PC-3 (cell line): ENCODE measurements at places on chromosomes 16 and 17. TPM values are rescaled to one million over a fixed set of nuclear protein-coding genes. Genes with fewer than 3 reads are reported as not detected.

Gene ADAP2
- total RNA-seq = 0.86 and 2.5 TPM in 2 replicates

Gene ASPA
- total RNA-seq = not detected in 2 replicates

Gene TLK2
- total RNA-seq = 40.5 and 60.3 TPM in 2 replicates

Gene KRTAP3-2
- not detected in 2 replicates for total RNA-seq

Gene NKIRAS2
- total RNA-seq = 39.4 and 46.6 TPM in 2 replicates

Gene DLG4
- total RNA-seq = 6.5 and 12.8 TPM in 2 replicates

Gene ZNF764
- total RNA-seq = 8.1 and 12.8 TPM in 2 replicates

Gene CNGB1
- total RNA-seq = 0.04 TPM in 1 of 2 replicates, not detected in the other

Gene RAB11FIP4
- total RNA-seq = 4.2 and 4.5 TPM in 2 replicates

Gene HCRT
- not detected in 2 replicates for total RNA-seq

Gene CRYM
- total RNA-seq = not detected in 2 replicates

Gene TMEM220
- 0.98 and 3.9 TPM in 2 replicates for total RNA-seq

Gene HEATR9
- not detected in 2 replicates for total RNA-seq

Gene ZNF423
- total RNA-seq = not detected in 2 replicates

Gene RND2
- 0.12 and 0.29 TPM in 2 replicates for total RNA-seq

Gene CBFA2T3
- total RNA-seq = not detected in 2 replicates

Gene PRAC2
- 44.1 and 51.4 TPM in 2 replicates for total RNA-seq

Gene TBC1D3B
- 1.4 and 4.3 TPM in 2 replicates for total RNA-seq

Gene GCGR
- total RNA-seq = 0.11 TPM in 1 of 2 replicates, not detected in the other

Gene GP2
- total RNA-seq = not detected in 2 replicates

Gene KRT32
- 1.5 TPM in 2 replicates for total RNA-seq

Gene SLC46A1
- total RNA-seq = 10.4 and 12.9 TPM in 2 replicates

Gene NDUFAF8
- total RNA-seq = 125 and 160 TPM in 2 replicates

Gene MT3
- total RNA-seq = not detected in 2 replicates

Gene RPUSD1
- 72.6 and 93.7 TPM in 2 replicates for total RNA-seq

Gene MSRB1
- 24.6 and 25.7 TPM in 2 replicates for total RNA-seq
